ENCODE measurements at places on chromosomes 16 and 17. TPM values are rescaled to one million over a fixed set of nuclear protein-coding genes. Genes with fewer than 3 reads are reported as not detected.

ESRP2 gene
- total RNA-seq = 0.53 TPM

TBC1D3L gene
- 2.1 TPM for total RNA-seq

CBX2 gene
- total RNA-seq = 12.7 TPM

GNAO1 gene
- not detected for total RNA-seq

PARD6A gene
- 2.7 TPM for total RNA-seq

SEZ6 gene
- total RNA-seq = not detected

ZSCAN10 gene
- not detected for total RNA-seq

PIK3R5 gene
- not detected for total RNA-seq

SLC13A2 gene
- not detected for total RNA-seq

ZPBP2 gene
- not detected for total RNA-seq

HNF1B gene
- not detected for total RNA-seq

PRKCB gene
- total RNA-seq = 0.14 TPM

HS3ST3A1 gene
- total RNA-seq = 0.29 TPM

SRSF1 gene
- 537 TPM for total RNA-seq

CLEC3A gene
- total RNA-seq = not detected

ODF4 gene
- not detected for total RNA-seq

SMURF2 gene
- 331 TPM for total RNA-seq

EPX gene
- total RNA-seq = not detected

CDH11 gene
- total RNA-seq = 151 TPM

TPSD1 gene
- total RNA-seq = not detected

CMTM1 gene
- 3.3 TPM for total RNA-seq

ADGRG1 gene
- 54.5 TPM for total RNA-seq

SREBF1 gene
- 38.3 TPM for total RNA-seq

OTOA gene
- total RNA-seq = 0.07 TPM

GNGT2 gene
- total RNA-seq = 3.2 TPM

CENPT gene
- total RNA-seq = 31.2 TPM

EXOC7 gene
- total RNA-seq = 70.4 TPM

ZNF500 gene
- total RNA-seq = 12.5 TPM

TSR3 gene
- total RNA-seq = 49.1 TPM

HBA2 gene
- not detected for total RNA-seq

CCL2 gene
- 95.8 TPM for total RNA-seq

SLX4 gene
- 6.3 TPM for total RNA-seq

SCGB1C2 gene
- not detected for total RNA-seq

C17orf78 gene
- total RNA-seq = not detected
